Mammary epithelial cell (primary cell): ENCODE measurements at places on chromosomes 5 and 9. TPM values are rescaled to one million over a fixed set of nuclear protein-coding genes. Genes with fewer than 3 reads are reported as not detected.

DNA sequence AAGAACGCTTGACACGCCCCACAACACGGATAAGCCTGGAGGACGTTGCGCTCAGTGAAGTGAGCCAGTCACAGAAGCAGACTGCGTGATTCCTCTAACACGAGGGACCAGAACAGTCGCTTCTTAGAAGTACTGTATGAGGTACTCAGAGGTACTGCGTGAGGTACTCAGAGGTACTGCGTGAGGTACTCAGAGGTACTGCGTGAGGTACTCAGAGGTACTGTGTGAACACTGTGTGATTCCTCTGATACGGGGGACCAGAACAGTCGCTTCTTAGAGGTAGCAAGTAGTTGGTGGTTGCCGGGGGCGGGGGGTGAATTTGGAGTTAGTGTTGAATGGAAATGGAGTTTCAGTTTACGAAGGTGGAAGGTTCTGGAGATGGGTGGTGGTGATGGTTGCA is 5.8 kb downstream of the NDUFS6 start:
- DNase-seq, result no peak

The INSL4 gene
- polyA plus RNA-seq, result not detected

The PCDHGA12 gene
- polyA plus RNA-seq, result 1.1 TPM

DNA sequence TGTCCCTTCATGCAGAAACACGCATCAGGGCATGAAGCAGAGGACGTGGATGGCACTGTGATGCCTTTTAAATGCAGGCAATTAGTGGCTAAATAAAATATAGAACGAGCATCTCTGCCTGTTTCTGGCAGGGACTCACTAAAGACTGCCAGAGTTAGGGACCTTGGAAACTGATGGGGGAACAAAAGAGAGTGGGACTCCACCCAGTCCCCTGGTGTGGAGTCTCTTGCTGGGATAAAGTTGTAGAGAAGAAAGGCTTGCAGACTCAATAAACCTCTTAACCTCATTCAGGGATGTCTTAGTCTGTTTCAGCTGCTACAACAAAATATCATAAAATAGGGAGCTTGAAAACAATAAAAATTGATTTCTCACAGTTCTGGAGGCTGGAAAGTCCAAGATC is 87.6 kb upstream of the ARAP3 start:
- DNase-seq, result no peak

The PCDHGA10 gene
- 0.03 TPM for polyA plus RNA-seq

DNA sequence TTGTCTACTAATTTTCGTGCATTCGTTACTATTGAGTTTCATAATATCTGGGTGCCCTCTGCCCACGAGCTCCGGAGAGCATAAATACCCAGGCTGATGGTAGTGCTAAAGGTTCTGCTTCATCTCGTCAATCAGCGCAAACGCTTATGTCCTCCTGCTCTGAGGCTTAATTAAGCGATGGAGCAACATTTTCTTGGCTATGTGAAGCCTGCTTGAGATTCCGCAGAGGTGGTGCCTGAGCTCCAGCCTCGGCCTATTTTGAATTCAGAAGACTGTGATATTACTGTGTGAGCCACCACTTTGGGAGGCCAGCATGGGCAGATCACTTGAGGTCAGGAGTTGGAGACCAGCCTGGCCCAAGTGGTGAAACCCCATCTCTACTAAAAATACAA is 44.8 kb downstream of the ANXA2R start:
- DNase-seq, result no peak

- no peak for DNase-seq
Measured at GRCh38 chr9:127293328-127293727, 28.8 kb downstream of the GARNL3 start.

DNA sequence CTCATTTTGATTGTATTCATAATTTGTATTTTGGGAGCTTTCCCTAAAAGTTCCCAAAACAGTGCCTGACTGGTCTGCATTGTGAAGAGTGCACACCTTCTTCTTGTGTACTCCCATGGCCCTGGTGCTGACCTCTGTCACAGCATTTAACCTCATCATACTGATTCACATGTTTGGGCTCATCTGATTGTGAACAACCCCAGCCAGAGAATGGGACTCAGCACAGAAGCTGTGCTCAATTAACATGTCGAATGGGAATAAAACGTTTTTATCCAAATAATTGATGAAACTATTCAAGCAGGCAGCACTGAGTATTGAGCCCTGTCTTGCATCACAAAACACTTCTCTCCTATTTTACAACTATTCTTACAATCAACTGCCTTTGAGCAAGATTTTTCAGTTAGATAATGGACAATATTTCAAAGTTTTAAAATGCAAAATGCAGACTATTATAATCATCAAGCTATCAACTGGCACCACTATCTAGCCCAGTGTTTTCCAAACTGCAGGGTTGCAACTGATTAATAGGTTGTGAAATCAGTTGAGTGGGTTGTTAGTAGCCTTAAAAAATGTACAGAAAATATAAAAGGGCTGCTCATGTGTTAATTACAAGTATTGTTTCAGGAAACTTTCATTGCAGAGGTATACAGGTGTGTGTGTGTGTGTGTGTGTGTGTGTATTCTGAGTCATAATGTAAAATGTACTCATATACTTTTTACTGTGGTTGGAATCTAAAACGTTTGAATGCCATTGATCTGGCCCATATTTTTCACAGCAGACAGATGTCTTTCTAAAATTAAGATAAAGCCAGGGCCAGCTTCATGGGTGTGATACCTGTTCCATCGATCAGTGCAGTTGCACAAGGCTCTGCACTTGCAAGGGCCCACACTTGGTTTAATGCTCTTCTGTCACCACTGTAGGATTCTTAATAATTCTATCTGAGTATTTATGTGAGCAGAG is 190.5 kb downstream of the PIK3R1 start:
- peak; percentile 47 for DNase-seq

The IFNA2 gene
- polyA plus RNA-seq, result not detected

GRCh38 chr5:34680896-34681295 is 24.8 kb downstream of the RAI14 start:
- no peak for DNase-seq

The CENPK gene
- 12.0 TPM for polyA plus RNA-seq

The GMCL2 gene
- polyA plus RNA-seq, result not detected

DNA sequence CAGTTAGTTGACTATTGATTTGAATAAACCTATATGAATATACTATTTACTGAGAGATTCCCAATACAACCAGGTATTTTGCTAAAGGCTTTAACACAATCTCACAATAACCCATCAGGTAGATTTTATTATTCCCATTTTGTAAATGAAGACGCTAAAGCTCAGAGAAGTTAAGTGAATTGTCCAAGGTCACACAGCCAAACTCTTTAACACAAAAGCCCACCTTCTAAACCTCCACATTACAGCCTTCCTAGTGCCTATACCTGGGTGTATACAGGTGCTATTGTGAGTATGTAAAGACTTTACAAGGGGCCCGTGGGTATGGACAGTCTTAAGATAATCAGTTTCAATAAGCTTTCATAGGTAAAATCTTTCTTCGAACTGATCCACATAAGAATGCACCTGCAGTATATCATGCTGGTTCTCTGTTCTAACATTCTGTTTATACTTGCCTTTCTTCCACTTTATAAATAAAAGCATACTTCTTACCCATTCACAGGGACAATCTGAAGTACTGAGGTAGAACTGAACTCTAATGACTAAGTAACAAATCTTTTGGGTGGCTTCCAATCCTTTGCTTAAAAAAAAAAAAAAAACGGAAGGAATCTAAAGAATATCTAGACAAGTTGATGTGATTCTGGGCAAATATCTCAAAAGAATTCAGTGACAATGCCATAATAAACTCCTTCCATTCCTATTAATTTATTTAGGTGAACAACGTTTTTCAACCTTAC is 59.1 kb downstream of the PJA2 start:
- no peak for DNase-seq

GRCh38 chr9:33837138-33837537 is 20.2 kb downstream of the UBE2R2 start:
- no peak for DNase-seq

- DNase-seq, result no peak
Measured at GRCh38 chr5:14364096-14364495, 217.5 kb upstream of the OTULINL start.

The PDCD1LG2 gene
- polyA plus RNA-seq, result 7.8 TPM

- no peak for DNase-seq
Measured at GRCh38 chr5:63247651-63248050, 669.0 kb downstream of the LRRC70 start.

- peak; percentile 98 for DNase-seq
Measured at GRCh38 chr9:109316207-109316640, 4.6 kb downstream of the EPB41L4B start.

DNA sequence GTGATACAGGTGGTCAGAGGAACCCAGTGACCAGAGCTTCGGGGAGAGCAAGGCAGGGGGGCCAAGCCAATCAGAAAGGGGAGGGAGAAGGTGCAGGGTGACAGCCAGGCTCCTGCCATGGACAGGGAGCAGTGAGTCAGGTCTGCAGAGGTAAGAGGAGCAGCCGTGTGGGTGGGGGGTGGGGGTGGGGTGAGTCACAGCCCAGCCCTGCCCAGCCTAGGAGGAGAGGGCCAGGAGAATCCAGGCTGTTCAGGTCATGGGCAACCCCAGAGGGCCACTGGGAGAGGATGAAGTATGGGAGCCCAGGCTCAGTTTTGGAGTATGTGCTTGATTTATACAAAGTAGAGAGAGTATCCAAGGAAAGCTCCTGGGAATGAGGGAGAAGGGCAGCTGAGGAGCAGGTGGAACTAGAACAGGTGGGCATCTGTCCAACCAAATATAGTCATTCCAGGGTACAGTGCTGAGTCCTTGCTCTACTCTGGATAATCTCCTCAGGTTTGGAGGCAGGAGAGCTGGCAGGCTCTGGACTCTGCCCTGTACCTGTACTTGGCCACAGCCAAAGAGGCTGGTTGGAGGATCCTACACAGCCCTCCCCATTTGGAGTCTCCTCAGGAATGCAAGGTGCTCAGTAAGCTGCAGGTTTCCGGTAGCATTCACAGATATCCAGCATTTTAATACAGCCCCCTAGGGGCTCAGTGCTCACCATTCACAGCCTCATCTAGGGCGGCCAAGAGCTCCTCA is 1.6 kb downstream of the HBEGF start:
- DNase-seq, result peak; percentile 83

- DNase-seq, result no peak
Measured at GRCh38 chr5:174459071-174459702, 265.2 kb upstream of the MSX2 start.

- no peak for DNase-seq
Measured at GRCh38 chr5:16076657-16077056, 102.9 kb downstream of the MARCHF11 start.

The SET gene
- 136 TPM for polyA plus RNA-seq

- DNase-seq, result no peak
Measured at GRCh38 chr9:126504086-126504976, 109.4 kb upstream of the LMX1B start.

- no peak for DNase-seq
Measured at GRCh38 chr9:98185021-98185567, 7.3 kb downstream of the CORO2A start.

GRCh38 chr9:136019681-136020060 is 58.5 kb upstream of the UBAC1 start:
- DNase-seq, result no peak
